ENCODE measurements at places on chromosomes 11 and 22.

GRCh38 chr22:37549704-37550059 is 10.6 kb upstream of the CDC42EP1 start:
- no peak for DNase-seq

- no peak for DNase-seq
Observed at GRCh38 chr22:38129021-38129420, 18.5 kb upstream of the BAIAP2L2 start.

GRCh38 chr22:22235558-22235957 is 9.0 kb upstream of the VPREB1 start:
- no peak for DNase-seq

- no peak for DNase-seq
Observed at GRCh38 chr22:41922328-41922727, 4.3 kb downstream of the TNFRSF13C start.

GRCh38 chr22:22194931-22195264 is 49.7 kb upstream of the VPREB1 start:
- DNase-seq, result no peak

- no peak for DNase-seq
Observed at GRCh38 chr11:121714351-121714750, 261.6 kb upstream of the SORL1-AS1 start.

GRCh38 chr11:87443707-87444106 is 406.0 kb downstream of the TMEM135 start:
- no peak for DNase-seq

DNA sequence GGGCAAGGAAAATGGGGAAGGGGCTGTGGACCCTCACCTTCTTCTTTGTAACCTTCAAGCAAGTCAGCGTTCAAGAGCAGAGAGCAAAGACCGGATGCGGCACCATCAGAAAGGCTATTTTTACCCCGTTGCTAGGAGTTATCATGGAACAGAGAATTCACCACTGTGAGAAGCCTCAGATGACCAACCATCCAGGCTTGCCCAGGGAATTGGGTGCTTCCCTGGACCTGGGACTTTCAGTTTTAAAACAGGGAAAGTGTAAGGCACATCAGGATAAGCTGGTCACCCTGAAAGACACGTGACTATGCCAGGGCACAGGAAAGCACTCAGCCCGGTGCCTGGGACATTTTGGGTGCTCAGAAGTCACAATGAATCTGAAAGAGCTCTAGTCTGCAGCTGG is 10.4 kb downstream of the GALNT18 start:
- no peak for DNase-seq

Measured in activated naive CD8-positive, alpha-beta T cell treated with anti-CD3 and anti-CD28 coated beads, Interleukin-2, amount 50 U/mL, for 16 hours (primary cell).